ENCODE measurements at places on chromosomes 3 and 15.

- no peak for DNase-seq
These were observed 209.4 kb downstream of the RPLP1 start for GRCh38 chr15:69661871-69662644.

DNA sequence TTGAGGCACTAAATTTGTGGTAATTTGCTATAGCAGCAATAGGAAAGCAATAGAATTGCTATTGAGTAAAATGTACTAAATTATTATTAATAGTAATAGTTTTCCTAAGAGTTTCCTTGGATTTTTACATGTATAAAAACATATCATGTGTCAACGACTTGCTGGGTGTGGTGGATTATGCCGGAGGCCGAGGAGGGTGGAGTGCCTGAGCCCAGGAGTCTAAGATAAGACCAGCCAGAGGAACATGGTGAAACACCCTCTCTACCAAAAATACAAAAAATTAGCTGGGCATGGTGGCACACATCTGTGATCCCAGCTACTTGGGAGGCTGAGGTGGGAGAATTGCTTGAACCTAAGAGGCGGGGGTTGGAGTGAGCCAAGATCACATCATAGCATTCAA lies 749.9 kb downstream of the TBL1XR1 start:
- no peak for DNase-seq

DNA sequence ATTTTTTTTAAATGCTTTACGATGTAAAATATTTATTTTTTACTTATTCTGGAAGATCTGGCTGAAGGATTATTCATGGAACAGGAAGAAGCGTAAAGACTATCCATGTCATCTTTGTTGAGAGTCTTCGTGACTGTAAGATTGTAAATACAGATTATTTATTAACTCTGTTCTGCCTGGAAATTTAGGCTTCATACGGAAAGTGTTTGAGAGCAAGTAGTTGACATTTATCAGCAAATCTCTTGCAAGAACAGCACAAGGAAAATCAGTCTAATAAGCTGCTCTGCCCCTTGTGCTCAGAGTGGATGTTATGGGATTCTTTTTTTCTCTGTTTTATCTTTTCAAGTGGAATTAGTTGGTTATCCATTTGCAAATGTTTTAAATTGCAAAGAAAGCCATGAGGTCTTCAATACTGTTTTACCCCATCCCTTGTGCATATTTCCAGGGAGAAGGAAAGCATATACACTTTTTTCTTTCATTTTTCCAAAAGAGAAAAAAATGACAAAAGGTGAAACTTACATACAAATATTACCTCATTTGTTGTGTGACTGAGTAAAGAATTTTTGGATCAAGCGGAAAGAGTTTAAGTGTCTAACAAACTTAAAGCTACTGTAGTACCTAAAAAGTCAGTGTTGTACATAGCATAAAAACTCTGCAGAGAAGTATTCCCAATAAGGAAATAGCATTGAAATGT lies 15.6 kb downstream of the THBS1 start:
- DNase-seq: no peak

- DNase-seq: no peak
These were observed 522.6 kb upstream of the SEMA6D start for GRCh38 chr15:47194718-47195117.

DNA sequence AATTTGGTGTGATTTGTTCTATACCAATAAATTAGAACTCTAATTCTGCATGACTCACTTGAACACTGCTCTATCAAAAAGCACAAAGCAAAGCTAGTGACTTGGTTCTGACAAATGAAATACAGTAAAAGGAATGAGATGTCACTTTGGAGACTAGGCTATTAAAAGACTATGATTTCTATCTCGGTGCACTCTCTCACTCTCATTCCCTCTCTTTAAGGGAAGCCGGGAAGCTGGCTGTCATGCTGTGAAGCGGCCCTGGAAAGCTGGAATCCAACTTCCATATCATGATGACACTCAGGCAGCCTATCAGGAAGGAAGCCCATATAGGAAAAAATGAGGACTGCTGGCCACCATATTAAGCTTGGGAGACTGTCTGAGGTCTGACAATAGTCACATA lies 590.1 kb upstream of the CBLB start:
- DNase-seq: no peak

GRCh38 chr3:146160964-146161662 lies at the start of gene PLOD2:
TSS of gene PLOD2 (minus strand) at chr3:146161184. CDS start at chr3:146160989, 195 bp downstream.
- DNase-seq: no peak

- no peak for DNase-seq
These were observed 20.7 kb downstream of the TIMP4 start for GRCh38 chr3:12138044-12138443.
